Glutamatergic neuron (in vitro differentiated cells): ENCODE measurements at places on chromosomes 11 and 22. TPM values are rescaled to one million over a fixed set of nuclear protein-coding genes. Genes with fewer than 3 reads are reported as not detected.

The DNAJC24 gene
- 20.6 TPM for total RNA-seq

The KRTAP5-8 gene
- not detected for total RNA-seq

The VSIG10L2 gene
- not detected for total RNA-seq

The SCGB1D2 gene
- not detected for total RNA-seq

The OMP gene
- total RNA-seq = not detected

GRCh38 chr11:117771197-117771596 lies 25.8 kb downstream of the DSCAML1 start:
- DNase-seq = no peak

DNA sequence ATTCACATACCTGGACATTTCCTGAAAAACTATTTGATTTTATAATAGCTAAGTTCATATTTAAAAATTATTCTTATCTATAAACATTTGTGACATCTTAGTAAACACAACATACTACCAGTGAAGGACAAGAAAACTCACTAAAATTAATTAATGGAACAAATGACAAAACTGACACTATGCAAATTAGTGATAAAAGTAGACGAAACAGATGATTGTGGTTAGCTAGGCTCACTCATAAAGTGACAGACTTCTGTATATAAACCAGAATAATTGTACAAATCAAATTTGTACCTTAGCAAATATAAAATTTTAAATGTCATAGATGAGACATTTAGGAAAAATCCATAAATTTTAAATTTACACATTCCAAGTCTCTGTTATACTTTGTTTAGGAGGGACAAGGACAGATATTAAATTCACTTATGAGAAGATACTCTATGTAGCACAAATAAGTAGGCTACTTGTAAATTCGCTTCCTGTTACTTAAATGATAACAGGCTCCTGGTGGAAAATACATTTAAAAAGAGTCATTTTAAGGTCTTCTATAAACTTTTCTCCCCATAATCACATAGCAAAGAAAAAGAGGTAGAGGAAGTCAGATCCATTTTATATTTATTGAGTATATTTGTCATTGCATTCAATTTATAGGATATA lies 81.2 kb downstream of the KIF18A start:
- DNase-seq = no peak

DNA sequence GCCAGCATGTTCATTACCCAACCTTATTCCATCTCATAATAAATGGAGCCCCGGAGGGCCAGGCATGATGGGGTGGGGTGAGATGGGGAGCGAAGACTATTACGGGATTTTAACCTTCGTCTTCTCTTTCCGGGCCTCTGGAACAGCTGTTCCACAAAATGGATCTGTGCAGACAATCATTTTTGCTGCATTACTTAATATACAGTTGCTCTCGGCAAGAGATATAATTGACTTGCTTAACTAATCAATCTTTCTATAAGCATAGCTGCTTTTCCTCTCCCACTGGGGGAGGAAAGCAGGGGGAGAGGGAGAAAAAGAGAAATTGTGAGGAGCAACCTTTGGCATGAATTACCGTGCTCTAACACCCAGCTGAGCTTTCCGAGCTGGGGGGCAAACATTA lies 440.4 kb downstream of the BUD13 start:
- no peak for DNase-seq

- DNase-seq = no peak
Measured at GRCh38 chr11:123796226-123796625, 9.9 kb downstream of the OR6M1 start.

- DNase-seq = peak; percentile 80
Measured at GRCh38 chr11:27423125-27423524, 49.5 kb downstream of the LGR4 start.

DNA sequence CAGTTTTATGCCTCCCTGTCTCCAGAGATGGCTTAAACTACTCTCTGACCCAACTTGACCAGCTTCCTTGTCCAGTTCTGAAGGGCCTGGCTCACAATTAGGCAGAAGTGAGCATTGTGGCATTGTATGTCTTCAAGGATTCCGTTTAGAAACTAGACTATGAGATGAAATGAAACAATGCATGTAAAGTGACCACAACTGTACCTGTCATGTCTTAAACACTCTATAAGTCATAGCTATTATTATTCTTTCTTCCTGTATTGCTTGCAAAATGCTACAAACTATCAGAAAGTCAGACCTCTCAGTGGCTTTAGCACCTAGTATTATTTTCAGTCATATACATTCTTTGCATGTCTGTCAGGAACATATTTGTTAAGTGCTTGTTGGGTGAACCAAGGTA lies 127.9 kb upstream of the MTMR2 start:
- no peak for DNase-seq

- DNase-seq = no peak
Measured at GRCh38 chr11:17067417-17067816, 10.1 kb downstream of the RPS13 start.

- DNase-seq = no peak
Measured at GRCh38 chr22:40387746-40388145, 17.4 kb downstream of the SGSM3 start.
